ENCODE measurements at places on chromosomes 13 and 19. TPM values are rescaled to one million over a fixed set of nuclear protein-coding genes. Genes with fewer than 3 reads are reported as not detected.

Gene DAPK3
- 22.0 TPM for total RNA-seq

Gene ZNF69
- 35.5 TPM for total RNA-seq

Gene UBE2S
- 39.3 TPM for total RNA-seq

Gene IQCN
- 0.04 TPM for total RNA-seq

DNA sequence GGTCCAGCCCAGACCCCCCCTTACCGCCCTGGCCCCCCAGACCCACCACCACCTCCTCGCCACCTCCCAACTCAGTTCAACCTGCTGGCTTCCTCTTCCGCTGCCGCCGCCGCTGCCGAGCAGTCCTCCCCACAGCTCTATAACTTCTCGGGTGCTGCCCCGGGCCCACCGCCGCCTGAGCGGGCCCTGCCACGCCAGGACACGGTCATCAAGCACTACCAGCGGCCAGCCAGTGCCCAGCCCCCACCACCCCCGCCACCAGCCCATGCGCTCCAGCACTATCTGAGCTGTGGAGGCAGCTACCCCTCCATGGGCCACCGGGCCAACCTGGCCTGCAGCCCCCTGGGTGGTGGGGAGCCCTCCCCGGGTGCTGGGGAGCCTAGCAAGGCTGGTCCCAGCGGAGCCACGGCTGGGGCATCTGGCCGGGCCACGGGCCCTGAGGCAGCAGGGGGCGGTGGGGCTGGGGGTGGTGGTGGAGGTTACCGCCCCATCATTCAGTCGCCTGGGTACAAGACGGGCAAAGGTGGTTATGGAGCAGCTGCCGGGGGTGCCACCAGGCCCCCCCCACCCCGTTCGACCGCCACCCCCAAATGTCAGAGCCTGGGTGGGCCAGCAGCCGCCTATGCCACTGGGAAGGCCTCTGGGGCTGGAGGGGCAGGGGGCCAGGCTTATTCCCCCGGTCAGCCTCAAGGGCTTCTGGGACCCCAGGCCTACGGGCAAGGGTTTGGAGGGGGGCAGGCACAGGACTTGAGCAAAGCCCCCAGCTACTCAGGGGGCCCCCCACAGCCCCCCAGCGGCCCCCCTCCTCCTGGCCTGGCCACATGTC is 4.2 kb downstream of the PRR12 start:
- no peak for DNase-seq

- DNase-seq, result peak; percentile 50
Observed at GRCh38 chr13:89514534-89515312, 1832.8 kb upstream of the MIR17HG start.

DNA sequence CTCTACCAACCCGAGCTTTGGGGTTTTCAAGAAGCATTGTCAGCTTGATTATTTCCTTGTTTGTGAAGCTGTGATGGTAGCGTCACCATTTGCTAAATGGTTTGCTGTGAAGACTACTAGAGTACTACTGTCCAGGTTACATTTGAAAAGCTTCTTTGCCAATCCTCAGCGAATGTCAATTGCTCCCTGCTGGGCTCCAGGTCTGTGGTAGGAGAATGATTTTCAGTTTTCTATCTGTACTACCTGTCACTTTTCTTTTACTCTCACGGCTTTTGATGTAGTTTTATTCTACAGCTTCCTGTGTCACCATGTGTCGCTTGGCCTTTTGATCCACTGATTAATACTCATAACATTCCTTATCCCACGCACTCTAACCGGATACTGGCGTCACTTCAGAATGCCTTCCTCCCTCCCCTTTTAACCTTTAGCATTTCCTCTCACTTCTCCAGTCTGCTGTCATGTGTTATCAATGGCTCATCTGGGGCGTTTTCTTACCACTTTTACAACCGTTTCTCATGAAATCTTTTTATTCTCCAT is 7.5 kb upstream of the GPR183 start:
- no peak for DNase-seq

DNA sequence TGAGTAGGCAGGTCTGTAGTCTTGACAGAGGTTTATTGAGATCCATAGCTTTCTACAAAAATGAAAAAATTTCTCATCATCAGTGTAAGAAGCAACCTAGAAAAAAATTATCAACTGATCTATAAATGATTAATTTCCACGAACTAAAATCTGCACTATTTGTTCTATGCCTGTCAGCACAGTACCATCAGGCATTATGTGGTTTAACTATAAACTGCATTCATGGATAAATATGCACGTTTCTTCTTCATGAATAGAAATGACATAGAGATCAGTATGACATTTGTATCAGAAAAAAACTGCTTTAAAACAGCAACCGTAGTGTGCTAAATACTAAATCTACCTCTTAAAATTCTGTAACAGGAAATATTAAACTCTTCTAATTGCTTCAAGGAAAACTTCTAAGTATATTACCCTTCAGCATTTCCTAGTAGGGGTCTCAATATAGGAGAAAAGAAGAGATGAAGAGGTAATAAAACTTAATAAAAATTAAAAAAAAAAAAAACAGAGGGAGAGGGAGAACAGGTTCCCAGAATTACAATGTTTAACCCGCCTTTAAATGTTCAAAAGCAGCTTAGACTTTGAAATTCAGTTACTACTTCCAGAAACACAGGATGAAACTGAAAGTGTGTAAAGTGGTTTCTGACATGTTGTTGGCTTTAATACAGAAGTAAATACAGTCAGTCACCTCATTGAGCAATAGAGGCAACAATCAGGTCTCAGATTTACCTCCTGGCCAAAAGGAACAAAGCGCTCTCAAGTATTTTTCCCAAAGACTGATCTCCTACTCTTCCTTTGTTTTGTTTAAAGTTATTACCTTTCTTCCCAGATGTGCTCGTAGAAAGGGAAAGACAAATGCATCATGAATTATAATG is 144.4 kb downstream of the DIAPH3 start:
- peak; percentile 3 for DNase-seq

DNA sequence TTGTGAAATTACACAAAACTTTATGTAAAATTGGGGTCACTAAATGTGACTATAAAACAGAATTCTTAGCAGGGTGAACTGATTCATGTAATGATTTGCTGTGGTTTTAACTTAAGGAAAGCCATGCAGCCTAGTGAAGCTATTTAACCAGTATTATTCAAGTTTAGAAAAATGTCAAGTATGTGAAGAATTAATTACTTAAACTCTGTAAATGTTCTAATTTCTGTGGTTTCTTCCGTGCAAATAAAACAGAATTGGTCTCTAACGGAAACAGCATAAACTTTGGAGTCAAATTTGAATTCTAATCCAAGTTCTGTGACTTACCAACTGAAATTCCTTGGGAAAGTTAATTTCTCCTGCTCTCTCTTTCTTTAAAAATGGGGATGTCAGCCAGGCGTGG is 13.3 kb downstream of the CDC16 start:
- no peak for DNase-seq

- no peak for DNase-seq
Observed at GRCh38 chr19:7459773-7460172, 29.1 kb downstream of the PEX11G start.

DNA sequence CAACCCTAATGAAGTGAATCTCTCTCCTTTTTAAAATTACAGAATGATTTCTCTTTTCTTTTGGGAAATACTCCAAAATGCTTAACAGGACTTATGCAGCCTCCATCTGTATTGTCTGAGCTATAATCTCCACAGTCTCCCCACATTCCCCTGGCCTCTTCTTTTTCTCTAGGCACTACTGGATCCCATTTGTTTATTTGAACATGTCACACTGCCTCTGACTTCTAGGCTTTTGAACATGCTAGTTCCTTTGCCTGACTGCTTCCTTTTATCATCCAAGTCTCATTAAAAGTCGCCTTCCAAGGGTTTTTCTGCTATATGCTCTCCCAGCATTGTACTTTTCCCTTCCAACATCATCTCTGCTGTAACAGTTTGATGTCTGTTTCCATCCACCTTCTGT is 548.7 kb downstream of the PCDH9 start:
- no peak for DNase-seq

- no peak for DNase-seq
Observed at GRCh38 chr13:46569456-46569855, 16.5 kb downstream of the LRCH1 start.

DNA sequence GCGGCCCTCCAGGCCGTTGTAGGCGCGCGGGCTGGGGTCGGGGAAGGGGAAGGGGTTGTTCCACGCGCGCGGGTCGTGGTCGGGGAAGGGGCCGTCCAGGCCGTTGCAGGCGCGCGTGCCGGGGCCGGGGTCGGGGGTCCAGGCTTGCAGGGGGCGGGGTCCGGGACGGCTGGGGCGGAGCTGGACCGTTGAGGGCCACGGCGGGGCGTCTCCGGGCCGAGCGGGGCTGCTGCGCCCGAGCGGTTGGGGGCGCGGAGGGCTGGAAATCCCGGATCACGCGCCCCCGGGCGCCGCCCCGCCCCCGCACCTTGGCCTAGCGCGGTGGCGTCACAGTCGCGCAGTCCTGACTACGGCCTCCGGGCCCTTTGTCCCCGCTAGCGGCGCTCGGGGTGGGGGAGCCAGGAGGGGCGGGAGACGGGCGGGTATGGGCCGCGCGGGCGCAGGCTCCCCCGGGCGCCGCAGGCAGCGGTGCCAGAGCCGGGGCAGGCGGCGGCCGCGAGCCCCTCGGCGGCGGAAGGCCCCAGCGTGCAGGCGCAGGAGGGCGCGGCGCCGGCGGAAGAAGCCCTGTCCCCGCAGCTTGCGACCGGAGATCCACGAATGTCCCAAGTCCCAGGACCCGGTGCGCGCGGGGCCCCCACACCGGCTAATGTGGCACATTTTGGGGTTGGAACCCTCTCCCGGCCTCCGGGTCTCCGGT is 665 bp downstream of the GPX4 start:
- DNase-seq, result peak; percentile 72

- no peak for DNase-seq
Observed at GRCh38 chr19:2050349-2050990, 574 bp downstream of the MKNK2 start.

DNA sequence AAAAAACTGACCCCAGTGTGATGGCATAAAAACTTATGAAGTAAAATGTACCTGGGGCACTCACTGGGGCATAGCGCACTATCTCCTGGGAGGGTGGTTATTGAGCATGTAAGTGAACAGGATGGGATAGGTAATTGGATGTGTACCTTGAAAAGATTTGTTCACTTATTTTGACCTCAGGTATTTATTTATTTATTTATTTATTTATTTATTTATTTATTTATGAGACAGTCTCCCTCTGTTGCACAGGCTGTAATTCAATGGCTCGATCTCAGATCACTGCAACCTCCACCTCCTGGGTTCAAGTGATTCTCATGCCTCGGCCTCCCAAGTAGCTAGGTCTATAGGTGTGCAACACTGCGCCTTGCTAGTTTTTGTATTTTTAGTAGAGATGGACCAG is 5.9 kb upstream of the ZNF626 start:
- DNase-seq, result no peak
